ENCODE measurements at places on chromosomes 2 and 18.

- no peak for DNase-seq
Measured at GRCh38 chr2:102112692-102113665, 29.6 kb upstream of the IL1R1 start.

DNA sequence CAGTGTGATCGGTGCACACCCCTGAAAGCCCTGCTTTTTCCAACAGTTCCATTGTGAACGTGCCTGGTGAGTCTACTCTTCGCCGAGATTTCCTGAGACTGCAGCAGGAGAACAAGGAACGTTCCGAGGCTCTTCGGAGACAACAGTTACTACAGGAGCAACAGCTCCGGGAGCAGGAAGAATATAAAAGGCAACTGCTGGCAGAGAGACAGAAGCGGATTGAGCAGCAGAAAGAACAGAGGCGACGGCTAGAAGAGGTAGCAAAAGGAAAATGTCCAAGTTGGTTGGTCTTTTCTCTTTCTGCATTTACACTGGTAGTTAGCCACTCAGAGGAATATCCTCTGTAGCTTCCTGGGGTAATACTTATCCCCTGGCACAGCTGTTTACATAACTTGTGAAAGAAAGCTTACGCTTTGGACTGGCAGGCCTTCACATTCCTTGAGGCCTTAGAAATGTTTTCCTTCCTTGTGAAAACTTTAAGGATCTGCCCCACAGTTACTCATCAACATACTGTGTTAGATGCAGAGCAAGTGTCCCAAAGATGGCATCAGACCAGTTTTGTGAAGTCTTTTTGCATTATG, 146.6 kb downstream of the MAP4K4 start:
- DNase-seq, result no peak

GRCh38 chr2:233676046-233676445, 4.3 kb downstream of the UGT1A9 start:
- no peak for DNase-seq

GRCh38 chr18:5546660-5547059, 2.9 kb upstream of the EPB41L3 start:
- DNase-seq, result peak; percentile 36

DNA sequence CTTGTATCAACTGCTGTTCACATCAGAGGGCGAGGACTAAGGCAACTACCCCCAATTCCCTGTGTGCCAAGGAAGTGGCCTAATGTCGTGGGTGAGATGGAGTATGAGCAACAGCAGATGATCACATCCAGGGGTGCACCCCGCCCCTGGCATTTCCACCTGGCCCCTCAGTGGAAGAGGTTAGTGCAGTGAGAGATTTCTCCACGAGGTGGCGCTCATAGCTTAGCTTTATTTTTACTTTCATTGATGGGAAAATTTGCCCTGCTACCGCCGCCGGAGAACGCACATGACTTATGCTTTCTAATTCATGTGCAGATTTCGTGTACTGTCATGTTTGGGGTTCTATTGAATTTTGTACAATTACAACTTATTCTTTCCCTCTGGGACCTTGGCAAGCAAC, 470.6 kb upstream of the MEX3C start:
- peak; percentile 63 for DNase-seq

DNA sequence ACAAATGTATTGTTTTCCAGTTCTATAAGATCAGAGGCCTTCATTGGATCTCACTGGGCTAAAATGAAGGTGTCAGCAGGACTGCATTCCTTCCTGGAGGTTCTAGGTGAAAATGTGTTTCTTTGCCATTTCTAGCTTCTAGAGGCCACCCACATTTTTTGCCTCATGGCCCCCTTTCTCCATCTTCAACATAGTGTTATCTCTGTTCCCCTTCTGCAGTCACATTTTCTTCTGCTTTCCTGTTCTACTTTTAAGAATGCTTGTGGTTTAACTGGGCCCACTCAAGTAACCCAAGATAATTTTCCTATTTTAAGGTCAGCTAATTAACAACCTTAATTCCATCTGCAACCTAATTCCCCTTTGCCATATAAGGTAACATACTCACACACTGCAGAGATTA, 36.1 kb downstream of the METTL21A start:
- no peak for DNase-seq

DNA sequence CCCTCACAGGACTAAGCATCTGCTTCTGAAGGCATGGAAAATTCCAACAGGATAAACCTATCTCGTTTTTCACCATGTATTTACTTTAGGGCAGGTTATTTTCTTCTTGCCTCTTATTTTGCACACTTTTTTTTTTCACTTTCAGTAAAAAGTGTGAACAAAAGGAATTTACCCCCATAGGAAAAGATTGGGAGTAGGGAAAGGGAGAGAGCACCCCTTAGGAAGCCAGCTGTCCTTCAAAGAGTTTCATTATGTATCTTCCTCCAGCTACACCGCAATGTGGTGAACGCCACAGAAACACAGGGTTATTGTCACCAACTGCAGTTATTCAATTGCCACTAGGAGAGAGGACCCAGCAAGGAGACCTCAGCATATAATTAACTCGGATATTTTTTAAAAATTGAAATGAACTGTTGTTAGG, 286.2 kb upstream of the VRK2 start:
- peak; percentile 19 for DNase-seq

DNA sequence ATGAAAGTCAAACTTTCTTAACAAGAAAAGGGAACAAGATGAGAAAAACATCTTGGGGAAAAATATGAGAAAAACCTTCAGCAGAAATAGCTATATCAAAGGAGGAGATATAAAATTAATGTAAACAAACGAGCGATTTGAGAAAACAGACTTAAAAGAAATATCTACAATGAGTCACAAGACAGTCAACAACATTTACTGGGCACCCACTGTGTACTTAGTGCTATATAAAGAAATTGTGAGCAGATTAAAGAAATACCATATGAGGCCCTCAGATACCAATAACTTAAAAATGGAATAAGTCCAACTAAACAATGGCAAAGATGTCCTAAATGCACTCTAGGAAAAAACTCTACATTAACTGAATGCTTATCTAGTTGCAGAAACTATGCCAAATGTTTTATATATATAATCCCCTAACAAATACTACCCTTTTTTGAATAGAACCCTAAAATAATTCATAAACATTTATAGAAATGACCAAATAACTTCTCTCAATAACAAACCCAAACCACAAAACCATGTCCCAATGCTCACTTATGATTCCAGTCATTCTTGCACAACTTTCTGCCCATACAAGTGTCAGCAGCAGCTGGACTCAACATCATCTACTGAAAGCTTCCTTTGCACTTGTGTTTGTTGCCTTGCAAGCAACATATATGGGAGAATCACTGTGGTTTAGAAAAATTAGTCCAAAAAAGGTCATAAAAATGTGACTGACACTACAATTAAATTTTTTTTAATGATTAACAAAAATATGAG, 83.5 kb downstream of the COBLL1 start:
- no peak for DNase-seq

All from putamen (tissue), 1 donor.